ENCODE measurements at places on chromosomes 5 and 9.

- no peak for DNase-seq
Measured at GRCh38 chr5:157259699-157260098, 6.2 kb upstream of the CYFIP2 start.

DNA sequence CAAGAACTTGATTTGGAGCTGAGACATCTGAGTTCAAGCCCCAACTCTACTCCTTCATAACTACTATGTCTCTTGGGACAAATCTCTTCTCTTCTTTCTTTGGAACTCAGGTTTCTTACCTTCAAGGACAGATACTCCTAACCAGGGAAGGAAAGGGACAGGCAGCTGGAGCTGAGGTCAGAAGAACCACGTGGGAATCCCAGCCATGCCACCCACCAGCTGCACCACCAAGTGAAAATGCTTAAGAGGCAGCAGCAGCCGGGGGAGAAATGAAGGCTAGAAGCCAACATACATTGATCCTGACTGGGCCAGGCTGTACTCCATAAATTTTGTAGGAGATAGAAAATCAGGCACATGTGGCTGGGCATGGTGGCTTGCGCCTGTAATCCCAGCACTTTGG lies 9.6 kb upstream of the OR5C1 start:
- peak; percentile 22 for DNase-seq

DNA sequence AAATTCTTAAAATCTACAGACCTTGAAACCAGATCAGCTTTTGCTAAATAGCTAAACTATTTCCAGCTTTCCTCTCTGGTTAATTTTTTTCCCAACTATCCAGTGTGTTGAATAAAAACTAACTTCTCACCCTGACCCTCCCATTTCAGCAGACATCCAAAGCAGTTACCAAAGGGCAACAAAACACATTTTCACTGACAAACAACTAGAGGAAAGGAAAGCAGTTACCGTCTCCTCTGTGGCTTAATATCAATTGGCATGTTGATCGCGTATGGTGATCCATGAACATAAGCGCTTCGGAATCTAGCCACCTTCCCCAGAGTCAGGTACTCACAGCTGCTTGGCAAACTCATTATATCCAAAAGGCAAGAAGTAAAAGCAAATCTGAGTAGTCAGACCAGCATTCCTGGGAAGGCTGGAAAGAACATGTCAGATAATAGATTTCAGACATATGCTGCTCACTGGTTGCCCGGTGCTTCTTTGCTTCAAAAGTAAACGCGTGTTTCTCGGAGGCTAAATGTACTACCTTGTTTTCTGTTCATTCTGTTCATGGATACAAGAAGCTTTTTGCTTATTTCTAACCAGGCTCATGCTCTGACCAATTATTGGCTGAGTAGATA lies 463.4 kb downstream of the PDE4D start:
- DNase-seq: no peak

- DNase-seq: no peak
Measured at GRCh38 chr5:3602785-3603502, 7.3 kb downstream of the IRX1 start.

GRCh38 chr5:43573058-43573457 lies 16.2 kb upstream of the PAIP1 start:
- no peak for DNase-seq

DNA sequence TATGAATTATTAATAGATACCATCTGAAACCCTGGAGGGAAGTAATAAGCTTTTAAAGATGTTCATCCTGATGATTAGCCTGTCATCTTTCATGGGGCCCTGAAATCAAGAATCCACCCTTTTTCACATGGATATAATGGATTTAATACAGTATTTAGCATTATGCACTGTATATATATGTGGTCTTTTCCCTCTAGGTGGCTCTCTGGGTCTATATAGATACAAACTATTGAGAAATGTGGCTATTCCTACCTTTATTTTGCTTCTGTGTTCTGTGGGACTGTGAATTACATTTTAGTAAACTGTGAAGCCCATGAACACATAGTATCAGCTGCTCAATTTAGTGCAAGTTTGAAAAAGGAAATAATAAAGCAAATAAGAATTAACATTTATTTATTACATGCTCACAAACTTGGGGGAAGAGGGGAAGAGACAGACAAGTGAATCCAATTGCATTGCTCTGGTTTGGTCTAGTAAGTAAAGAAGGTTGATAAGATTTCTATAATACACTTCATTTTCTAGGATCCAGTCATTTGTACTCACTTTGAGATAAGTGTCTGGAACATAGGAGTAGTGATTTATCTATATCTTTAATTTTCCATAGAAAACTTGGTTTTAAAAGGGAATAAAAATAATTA lies 112.2 kb downstream of the SCAMP1 start:
- no peak for DNase-seq

DNA sequence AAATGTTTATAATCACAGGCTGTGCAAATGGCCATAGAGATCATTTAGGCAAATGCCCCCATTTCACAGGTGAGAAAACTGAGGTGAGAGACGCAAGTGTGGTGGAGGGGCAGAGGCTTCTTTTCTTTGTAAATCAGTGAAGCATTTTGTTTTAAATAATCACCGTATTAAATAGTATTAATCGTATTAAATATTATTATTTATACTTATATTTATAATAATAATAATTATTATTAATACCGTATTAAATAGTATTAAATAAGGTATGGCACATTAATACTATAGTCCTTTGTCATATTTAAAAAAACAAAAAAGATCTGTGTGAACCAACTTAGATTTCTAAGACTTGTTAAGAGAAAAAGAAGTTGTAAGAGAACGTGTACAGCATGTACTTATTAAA lies 32.6 kb upstream of the SH3PXD2B start:
- no peak for DNase-seq

- no peak for DNase-seq
Measured at GRCh38 chr9:99391937-99392594, 170.0 kb downstream of the SEC61B start.

Measured in SJCRH30 (cell line).